Activated naive CD8-positive, alpha-beta T cell treated with anti-CD3 and anti-CD28 coated beads, Interleukin-2, amount 50 U/mL, for 16 hours (primary cell): ENCODE measurements at places on chromosomes 4 and X.

DNA sequence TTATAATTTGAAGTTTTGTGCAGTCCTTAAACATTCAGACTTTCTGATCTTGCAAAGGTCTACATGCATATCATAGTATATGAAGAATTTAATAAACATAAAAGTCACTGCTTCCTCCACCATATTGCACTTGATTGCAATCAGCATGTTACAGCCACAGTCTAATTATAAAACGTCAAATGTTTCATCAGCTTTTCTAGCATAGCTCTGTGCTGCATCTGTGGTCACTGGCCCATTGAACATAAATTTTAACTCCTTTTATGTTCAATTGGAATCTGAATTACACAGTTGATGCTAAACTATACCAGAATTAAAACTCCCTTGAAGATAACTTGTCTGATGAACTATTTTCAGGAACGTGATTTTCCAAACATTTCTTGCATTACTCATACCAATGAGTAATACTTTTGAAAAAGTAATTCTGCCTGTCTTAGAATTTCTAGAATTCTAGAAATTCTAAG, 329.1 kb downstream of the GALNTL6 start:
- DNase-seq, result no peak

- no peak for DNase-seq
Measured at GRCh38 chr4:11420327-11420726, 8.4 kb downstream of the HS3ST1 start.

- DNase-seq, result no peak
Measured at GRCh38 chrX:129632443-129632842, 22.3 kb downstream of the APLN start.

GRCh38 chrX:118988911-118989310, 14.5 kb downstream of the LONRF3 start:
- DNase-seq, result no peak

GRCh38 chrX:78979789-78980464, 34.7 kb downstream of the P2RY10 start:
- DNase-seq, result no peak

DNA sequence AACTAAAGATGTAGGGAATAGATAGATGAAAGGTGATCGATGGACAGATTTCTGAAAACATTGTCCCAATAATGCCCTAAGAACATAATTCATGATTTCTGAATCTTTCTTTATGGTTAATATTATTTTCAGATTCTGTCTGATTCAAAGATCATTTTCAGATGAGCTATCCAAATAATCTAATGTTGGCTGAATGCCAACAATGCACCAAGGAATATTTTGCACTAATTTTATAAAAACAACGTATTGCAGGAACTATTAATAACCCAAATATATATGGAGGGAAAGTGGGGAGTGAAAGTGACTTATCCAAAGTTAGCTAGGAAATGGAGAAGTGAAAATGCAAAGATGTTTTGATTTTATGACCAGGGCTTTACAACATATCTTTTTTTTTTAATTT, 1675.5 kb downstream of the STIM2 start:
- DNase-seq, result no peak

DNA sequence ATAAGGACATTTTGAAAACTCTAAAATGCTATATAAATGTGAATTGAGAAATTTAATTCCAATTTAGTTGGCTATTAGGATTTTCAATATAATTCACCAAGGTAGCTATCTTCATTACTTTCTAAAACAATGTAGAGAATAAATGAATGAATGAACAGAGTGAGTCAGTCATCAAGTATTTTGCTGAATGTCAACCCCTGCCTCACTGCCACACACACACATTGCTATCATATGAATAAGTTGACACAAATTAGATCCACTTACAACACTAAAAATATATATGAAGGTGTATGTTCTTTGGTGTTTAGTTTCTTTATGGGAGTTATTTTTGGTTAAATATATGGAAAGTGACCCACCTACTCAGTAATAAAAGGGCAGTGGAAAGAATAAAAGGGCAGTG, 141.4 kb upstream of the SMIM10 start:
- DNase-seq, result no peak

DNA sequence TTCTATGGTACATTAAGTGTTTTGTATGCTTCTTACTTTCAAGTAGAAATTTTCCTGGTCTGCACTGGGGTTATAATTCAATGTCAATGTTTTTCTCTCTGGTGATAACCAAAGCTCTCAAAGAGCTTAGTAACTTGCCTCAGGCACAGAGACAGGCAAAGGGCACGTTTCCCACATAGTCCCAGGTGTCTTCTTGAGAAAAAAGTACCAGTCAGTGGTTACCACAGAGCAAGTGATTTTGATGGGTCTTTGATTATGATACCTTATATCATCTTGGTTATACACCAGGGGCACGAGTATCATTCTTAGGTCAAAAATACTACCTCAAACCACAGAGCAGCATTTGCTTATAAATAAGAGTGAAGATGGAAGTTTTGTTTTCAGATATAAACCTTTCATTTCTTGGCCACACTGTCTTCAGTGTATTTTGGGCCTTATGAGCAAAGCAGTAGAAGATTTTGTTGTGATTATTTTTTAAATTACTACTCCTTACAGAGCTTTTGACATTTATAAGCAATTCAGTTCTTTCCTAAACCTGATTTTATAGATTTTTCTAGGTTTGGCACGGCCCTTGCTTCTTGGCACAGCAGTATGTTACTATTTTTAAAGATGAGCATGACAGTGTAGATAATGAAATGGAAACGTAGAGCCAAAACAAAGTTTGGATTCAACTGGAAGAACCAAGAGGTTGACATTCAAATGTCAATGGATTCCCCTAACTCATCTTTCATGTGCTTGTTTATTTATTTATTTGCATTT, 85.3 kb upstream of the TLL1 start:
- no peak for DNase-seq

GRCh38 chrX:17923546-17923945, 62.4 kb upstream of the RAI2 start:
- no peak for DNase-seq

DNA sequence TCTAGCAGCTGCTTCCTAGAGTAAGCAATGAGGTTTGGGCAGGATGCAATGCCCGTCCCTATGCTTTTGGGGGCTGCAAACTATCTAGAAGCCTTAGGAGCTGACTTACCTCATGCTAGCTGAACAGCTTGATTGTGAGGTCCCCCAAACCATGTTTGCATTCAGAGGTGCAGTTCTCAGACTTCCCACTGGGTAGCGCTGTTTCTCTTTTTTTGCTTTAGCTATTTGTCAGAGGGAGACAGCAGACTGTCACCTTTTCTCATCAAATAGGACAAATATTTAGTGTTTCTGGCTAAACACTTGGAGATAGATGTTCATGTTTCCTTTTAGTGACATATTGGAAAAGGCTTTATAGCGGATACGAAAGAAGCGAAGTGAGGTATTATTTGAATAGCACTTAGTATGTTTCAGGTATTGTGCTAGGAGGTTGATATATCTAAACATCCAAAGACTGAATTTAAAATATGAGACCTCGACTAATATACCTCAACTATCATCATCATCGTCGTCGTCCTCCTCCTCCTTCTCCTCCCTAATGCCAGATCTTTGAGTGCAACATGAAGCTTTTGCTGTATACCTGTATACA, 18.7 kb upstream of the TMEM192 start:
- peak; percentile 66 for DNase-seq

DNA sequence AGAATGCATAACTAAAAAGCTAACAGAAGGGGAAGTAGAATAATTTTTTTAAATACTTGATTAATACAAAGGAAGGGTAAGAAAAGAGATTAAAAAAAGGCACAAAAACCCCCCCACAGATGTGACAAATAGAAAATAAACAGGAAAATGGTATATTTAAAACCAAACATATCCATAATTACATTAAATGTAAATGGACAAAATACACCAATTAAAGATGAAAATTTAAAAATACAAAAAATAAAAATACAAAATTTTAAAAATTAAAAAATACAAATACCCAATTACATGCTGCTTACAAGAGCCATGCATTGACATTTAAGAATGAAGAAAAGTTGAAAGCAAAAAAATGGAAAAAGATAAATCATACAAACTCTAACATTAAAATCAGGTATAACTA, 86.0 kb downstream of the SEL1L3 start:
- no peak for DNase-seq

DNA sequence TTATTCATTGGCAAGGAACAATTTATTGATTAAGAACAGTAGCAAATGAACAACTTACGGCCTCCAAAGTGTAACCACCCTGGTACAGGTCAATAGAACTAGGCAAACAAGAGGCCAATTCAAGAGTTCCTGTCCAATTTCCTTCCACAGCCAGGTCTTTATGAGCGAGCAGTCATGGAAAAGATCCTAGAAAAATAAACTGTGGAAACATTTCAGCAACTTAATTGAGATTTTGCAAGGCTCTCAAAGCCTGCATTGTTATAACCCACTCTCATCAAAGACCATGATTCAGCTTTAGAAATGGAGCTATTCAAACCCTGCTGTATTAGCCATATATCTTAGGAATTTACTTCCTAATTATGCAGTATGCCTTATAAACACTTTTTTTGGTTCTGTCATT, 43.6 kb downstream of the UNC5C start:
- no peak for DNase-seq

GRCh38 chr4:103996637-103997036, 276.9 kb upstream of the TACR3 start:
- DNase-seq, result no peak

GRCh38 chrX:120281021-120281624, 30.1 kb downstream of the TMEM255A start:
- no peak for DNase-seq

DNA sequence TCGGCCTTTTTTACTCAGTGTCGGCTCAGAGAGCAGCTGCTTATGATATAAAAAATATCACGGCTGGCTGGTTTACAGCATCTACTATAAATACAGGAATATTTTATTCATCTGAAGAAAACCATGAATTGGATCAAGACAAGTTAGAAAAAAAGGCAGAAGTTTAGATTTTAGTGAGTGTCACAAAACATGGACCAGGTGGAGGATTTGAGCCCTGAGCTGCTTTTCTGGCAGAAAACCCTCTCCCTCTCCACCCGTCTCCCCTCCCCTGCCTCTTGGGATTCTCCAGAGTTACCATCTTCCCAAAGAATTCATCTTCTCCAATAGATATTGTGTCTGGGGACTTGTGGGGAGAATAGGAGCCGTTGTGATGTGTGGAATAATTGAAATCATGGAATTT, 142.8 kb upstream of the RAI2 start:
- DNase-seq, result no peak

- DNase-seq, result no peak
Measured at GRCh38 chr4:23260511-23260910, 567.8 kb downstream of the GBA3 start.

- DNase-seq, result no peak
Measured at GRCh38 chr4:84958434-84958833, 8.1 kb downstream of the WDFY3 start.

DNA sequence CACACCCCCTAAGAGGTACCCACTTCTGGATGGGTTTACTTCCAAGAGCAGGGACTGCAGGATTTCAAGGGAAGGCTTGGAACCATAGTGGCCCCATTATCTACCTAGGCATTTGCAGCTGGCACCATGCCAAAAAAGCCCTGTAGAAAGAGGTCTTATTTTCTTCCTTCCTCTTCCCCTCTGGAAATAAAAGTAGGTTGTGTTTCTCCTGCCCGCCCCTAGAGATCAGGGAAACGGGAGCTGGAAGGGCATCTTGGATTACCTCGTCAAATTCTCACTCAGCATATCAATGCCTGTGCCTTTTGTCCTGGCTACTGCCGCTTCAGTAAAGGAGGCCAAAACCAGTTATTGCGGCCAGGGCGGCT, 1.6 kb downstream of the SCD5 start:
- no peak for DNase-seq

DNA sequence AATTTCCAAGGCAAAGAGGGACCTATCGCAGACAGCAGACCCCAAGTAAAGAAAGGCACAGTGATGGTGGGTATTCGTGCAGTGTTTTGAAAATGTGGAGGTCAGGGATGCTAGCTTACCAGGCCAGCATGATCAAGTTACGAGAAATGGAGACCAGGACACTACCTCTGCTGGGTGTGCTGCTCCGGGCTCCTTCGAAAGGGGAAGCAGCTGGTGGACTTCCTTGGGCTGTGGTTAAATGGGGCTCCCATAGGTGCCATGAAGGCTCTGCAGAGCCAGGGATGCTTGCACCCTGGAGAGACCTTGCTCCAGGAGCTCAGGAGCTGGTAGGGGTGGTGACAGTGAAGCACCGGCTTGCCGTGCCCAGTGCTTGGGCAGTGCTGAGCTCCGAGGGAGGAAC, 68.8 kb downstream of the TBL1X start:
- DNase-seq, result no peak

GRCh38 chr4:92236877-92237276, 66.9 kb upstream of the GRID2 start:
- DNase-seq, result no peak

DNA sequence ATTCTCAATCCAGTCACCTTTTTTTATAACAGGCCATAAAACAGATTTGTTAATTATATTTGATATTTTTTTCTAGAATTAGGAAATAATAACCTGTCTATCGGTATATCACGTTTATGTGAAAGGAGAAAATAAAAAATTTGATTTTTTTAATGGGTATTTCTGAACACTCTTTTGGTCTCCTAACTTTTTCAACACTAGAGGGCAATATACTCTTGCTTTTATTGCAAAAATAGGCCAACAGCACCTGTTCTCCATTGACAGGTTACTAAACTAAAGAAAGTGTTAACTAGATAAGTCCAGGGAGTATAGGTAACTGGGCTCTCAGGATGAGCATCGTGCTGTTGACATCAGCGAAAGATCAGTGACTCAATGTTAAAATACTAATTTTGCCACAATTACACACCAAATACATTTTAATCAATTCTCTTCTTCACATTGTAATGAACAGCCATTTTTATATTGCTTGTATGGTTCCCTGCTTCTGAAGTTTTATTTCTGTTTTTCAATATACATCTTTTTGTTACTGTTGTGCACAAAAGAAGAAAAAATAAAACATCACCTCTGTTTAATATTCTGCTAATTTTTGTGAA, 22.8 kb downstream of the NDST4 start:
- no peak for DNase-seq

DNA sequence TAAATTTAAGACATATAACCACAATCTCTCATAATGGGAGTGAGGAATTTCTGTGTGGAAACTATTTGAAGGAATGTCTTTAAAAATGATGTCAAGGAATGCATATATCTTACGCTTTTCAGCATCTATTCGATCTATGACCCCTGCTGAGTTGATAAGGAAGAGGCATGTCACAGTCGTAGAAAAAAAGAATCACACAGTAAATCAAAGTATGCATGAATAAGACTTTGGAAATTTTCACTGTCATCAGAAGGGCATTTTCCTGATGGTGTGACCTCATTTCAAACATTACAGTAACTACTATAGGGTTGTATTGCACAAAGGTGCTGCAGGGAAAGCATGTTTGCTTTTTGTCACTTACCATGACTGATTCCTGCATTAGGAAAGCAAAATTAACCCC, 41.5 kb downstream of the REELD1 start:
- no peak for DNase-seq

GRCh38 chr4:24642981-24643547, 58.7 kb upstream of the DHX15 start:
- DNase-seq, result no peak

DNA sequence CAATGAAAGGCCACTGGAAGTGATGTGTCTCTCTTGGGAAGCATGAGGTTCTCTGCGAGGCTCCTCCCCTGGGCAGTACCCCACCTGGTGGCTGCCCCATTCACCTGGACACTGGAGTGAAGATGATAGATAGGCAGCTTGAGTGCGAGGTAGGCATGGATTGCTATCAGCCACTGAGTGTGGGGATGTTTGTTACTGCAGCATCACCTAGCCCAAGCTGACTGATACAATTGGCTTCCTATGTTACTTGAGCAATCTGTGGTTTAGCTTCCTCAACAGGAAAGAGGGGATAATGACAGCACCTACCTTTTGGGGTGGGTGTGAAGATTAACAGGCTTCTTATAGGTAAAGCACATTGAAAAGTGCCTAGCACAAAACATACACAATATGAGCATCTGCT, 30.8 kb downstream of the ADRA2C start:
- DNase-seq, result no peak
